ENCODE measurements at places on chromosomes 3 and 15. TPM values are rescaled to one million over a fixed set of nuclear protein-coding genes. Genes with fewer than 3 reads are reported as not detected.

DPPA2 gene
- total RNA-seq, result not detected

- DNase-seq, result no peak
Observed at GRCh38 chr3:45059132-45059531, 33.0 kb downstream of the CLEC3B start.

WDR93 gene
- total RNA-seq, result not detected

GRCh38 chr3:194775266-194775665 is 89.6 kb downstream of the FAM43A start:
- DNase-seq, result no peak

DNA sequence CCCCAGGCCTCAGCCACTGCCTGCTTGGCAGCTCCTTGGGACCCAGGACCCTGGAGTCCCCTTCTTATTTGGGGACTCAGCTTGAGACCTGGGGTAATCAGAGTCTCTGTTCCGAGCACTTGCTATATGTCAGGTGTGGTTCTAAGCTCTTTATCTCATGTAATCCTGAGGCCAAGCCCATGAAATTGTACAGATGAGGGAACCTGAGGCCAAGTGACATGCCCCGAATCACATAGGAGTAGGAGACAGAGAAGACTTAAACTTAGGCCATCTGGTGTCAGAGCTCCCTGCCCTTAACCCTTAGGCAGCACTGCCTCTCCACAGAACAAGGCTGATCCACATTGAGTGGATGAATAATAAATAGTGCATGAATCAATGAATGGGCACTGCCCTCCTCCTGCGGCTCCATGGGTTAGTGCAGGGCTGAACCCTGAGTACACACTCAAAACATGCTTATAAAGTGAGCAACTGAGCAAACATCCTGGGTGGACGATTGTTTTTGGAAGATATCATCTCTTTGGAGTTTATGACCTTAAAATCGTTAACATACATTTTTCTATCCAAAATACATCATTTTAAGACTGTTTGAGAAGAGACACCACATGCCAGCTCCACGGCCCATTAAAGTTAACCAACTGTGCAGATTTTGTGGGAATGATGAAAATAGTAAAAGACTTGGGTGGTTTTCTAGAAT is 33.2 kb upstream of the IQSEC1 start:
- peak; percentile 28 for DNase-seq

DNA sequence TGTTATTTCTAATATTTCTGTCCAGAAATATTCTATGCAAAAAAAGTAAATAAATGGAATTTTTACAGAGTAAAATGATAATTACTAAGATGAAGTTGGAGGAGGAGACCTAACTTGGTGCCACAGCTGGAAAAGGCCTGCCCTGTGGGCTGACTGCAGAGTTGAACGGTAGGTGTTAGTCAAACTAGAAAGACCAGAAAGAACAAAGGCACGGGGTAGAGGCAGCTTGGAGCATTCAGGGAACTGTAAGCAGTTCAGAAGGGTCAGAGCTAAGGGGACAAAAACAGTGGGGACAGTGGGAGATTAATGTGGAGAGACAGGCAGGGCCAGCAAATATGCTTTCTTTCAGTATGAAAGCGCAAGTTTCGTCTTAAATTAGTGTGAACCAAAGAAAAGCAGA is 39.3 kb upstream of the PTPRG start:
- no peak for DNase-seq

- no peak for DNase-seq
Observed at GRCh38 chr3:143276592-143276991, 157.0 kb downstream of the CHST2 start.

DNA sequence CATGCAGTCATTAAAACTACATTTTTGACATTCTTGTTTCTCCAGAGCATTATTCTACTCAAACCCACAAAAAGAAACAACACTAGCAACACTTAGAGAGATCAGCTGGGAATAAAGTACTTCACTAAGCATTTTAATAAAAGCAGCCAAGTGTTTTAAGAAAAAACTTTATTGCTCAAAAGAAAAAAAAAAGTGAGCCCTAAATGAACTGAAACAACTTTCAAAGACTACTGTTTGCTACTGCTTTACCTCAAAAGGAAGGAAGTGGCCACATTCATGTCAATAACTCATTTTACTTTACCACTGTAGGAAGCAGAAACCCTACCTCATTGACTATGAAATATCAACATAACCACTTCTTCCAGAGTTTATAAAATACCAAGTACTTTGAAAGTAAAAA is 91.3 kb downstream of the UACA start:
- DNase-seq, result no peak

DNA sequence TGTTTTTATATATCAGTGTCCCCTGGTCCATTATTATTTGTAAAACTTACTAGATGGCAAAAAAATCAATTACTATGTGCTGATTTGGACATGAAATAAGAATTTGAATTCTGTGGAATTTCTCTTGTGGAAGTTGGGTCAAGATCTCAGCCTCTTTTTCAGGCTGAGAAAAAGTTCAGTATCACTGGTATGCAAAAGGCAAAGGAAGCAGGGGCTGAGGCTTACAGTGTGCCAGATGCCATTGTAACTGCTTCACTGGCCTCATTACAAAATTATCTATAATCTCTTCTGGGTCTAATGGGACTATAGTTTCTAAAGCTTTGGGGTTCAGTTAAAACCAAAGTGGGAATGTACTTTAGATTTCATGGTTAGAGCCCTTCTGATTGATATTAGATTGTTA is 125.9 kb upstream of the SLC7A14 start:
- DNase-seq, result no peak

GRCh38 chr15:90051874-90052273 is 50.4 kb downstream of the IDH2 start:
- no peak for DNase-seq

STX19 gene
- 5.1 TPM for total RNA-seq

MTHFS gene
- total RNA-seq, result 66.7 TPM

DNA sequence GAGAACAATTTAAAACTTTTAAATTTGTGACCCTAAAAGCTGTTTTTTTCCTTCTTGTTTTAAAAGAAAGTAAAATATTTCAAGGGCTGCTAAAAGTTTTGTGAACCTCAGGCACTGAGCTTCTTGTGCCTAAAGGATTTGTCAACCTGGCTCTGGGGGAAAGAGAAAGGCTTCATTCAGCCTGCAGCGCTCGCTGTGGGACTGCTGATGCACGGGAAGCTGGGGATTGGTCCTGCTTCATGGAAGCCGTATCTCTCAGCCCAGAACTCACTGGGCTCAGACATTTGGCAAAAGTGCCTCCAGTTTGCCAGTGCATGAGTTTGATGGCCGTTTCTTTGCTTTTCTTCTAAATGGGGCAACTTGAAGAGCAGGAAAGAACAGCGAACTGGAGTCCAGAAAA is 30.8 kb downstream of the TPRG1 start:
- no peak for DNase-seq

- DNase-seq, result no peak
Observed at GRCh38 chr3:195761567-195762248, 40.9 kb downstream of the MUC20 start.

SH2D7 gene
- total RNA-seq, result not detected

- DNase-seq, result no peak
Observed at GRCh38 chr3:8734137-8734878, 706 bp downstream of the CAV3 start.

- DNase-seq, result no peak
Observed at GRCh38 chr15:25849157-25849921, 13.8 kb downstream of the ATP10A start.

GRM2 gene
- 0.81 TPM for total RNA-seq

DNA sequence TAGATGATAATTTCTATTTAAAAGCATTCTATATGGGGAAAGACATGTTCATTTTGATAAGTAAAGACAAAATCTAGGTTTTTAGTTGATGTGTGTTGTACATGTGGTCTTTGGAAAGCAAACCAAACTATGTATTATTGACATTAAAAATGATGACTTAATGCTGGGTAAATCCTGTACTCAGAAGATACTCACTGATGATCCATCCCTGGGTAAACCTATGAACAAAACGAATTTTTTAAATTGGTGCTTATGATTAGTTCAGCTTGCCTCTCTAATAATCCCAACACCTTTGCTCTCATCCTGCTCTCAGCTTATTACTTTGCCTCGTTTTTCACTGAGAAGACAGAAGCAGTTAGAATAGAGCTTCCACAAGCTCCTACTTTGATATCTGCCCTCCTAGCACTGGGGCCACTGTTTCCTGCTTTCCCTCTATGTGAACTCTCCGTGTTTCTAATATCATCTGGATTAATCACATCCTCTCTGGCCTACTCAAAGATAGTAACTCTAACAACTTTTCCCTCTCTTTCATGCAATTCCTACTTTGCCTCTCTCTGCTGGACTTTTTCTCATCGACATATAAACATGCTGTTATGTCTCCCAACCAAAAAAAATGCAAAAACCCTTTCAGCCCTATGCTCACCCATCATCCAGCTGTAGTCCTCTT is 29.3 kb downstream of the RARRES1 start:
- no peak for DNase-seq

DNA sequence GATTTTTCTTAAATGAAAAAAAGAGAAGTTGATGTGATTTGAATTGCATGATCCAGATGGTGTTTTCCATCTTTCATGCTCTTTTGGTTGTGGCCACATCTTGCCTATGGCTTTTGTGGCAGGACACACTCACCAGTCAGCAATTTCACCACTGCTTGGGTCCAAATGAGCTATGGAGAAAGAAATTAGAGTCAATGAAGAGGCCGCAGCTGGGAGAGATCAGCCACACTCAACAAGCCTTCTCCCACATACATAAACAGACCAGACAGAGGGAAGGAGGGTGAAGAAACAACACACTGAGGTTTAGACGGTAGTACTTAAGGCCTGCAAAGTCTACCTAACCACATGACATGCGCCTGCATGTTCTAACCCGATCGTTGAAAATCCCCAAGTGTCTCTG is 110.7 kb upstream of the CDIN1 start:
- DNase-seq, result no peak

MCCC1 gene
- total RNA-seq, result 87.5 TPM

CEMIP gene
- 4.1 TPM for total RNA-seq

SLC51B gene
- total RNA-seq, result not detected

NEO1 gene
- 35.1 TPM for total RNA-seq

- DNase-seq, result no peak
Observed at GRCh38 chr3:55362210-55362960, 124.7 kb downstream of the WNT5A start.

CKMT1A gene
- total RNA-seq, result 1.2 TPM

ZNF660 gene
- total RNA-seq, result 0.95 TPM

FBXL22 gene
- 0.71 TPM for total RNA-seq

DNA sequence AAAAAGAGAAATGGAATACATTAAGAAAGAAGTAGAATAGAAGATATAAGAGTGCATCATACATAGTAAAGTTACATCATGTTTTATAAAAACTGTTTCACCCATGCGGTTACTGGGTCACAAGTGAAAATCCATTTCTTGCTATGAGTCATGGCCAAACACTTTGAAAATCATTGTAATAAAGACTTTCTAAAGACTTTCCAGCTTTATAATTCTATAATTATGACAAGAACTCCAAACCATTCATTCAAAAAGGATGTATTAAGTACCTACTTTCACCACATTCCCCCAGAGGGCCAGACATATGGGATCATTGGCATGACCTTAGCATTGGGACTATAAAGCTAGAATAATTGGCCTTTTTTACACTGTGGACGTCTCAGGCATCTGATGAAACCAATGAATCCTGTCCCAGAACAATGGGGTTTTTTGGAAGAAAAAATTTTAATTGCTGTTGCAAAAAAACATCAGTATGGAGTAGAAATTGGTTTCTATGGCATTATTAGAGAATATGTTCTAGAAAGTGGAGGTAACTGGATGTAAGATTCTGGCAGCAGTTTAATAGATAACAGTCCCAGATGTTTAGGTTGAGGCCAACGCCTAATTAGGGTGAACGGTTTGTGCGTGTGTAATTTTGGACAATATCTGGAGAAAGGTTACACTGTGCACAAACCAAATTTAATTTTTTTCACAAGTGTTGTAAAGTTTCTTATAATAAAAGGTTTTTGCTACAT is 3.3 kb upstream of the SKIC8 start:
- peak; percentile 30 for DNase-seq

UCN2 gene
- total RNA-seq, result 0.94 TPM

RBPMS2 gene
- 1.4 TPM for total RNA-seq

DNA sequence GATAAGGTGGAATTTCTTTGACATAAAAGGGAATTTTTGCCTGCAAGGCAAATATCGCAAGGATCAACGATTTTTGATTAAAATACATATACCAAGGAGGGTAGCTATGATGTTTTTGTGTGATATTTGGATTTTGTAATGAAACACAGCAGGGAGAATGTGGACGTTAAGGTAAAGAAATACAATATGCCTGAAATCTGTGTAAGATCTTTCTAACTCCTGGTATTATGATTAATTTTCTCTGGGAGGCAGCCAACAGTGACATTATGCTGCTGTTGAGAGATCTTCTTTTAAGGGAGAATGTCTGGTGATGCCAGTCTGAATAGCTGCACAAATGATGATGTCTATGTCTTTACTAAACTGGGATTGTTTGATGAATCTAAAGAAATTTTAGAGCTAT is 972.2 kb downstream of the SQOR start:
- no peak for DNase-seq

GRCh38 chr3:168025076-168025475 is 70.6 kb downstream of the GOLIM4 start:
- DNase-seq, result no peak

- no peak for DNase-seq
Observed at GRCh38 chr3:132726341-132726823, 4.2 kb upstream of the NPHP3 start.

- DNase-seq, result no peak
Observed at GRCh38 chr3:42796332-42796885, 7.9 kb downstream of the HIGD1A start.

TM4SF18 gene
- not detected for total RNA-seq

DNA sequence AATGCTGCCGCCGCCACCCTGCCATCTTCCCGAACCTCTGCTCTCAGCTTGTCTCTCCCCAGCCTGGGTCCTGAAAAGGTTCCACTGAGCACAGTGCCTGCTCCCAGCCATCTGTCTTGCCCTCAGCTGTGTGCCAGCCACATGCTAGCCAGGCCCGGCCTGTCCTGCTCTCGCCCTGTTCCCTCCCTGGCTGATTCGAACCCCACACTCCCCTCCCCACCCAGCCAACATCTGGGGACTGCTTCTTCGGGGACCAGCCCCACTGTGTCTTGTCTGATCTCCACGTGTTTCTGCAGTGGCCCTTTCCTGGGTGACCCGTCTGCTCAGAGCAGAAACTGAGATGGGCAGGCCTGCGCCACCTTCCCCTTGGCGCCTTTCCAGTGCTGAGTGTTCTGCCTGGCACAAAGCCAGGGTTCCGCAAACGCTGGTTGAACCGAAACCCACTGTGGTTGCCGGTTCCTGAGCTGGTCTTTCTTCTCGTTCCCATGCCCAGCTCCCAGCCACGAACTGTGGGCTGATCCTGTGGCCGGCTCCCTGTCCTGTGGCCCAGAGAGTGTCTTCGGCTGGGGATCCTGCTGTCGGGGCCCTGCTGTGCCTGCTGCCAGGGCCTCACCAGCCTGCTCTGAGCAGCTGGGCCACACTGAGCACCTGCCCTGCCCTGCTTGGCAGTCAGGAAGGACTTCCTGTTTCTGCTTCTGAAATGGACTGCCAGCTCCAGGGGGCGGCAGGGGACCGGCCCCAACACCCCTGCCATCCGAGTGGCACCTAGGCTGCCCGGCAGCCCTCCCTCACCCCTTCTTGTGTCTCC is 62.7 kb upstream of the KLF13 start:
- DNase-seq, result peak; percentile 38

GRCh38 chr3:14652-15051 is 181.9 kb upstream of the CHL1 start:
- DNase-seq, result peak; percentile 16

CYP1A2 gene
- total RNA-seq, result not detected

CNTN4 gene
- 1.6 TPM for total RNA-seq

ROPN1 gene
- total RNA-seq, result not detected

GRCh38 chr3:120496278-120497002 is 45.6 kb upstream of the FSTL1 start:
- no peak for DNase-seq

Data from Calu3 (cell line).